ENCODE measurements at places on chromosomes 12 and 14. TPM values are rescaled to one million over a fixed set of nuclear protein-coding genes. Genes with fewer than 3 reads are reported as not detected.

Gene CACNA1C
- 59.1 TPM for total RNA-seq

Gene PPFIA2
- 0.67 TPM for total RNA-seq

Gene C3AR1
- not detected for total RNA-seq

Gene HNRNPC
- 430 TPM for total RNA-seq

Gene ACRBP
- total RNA-seq, result 0.73 TPM

Gene ABHD12B
- not detected for total RNA-seq

Gene TMTC2
- 19.8 TPM for total RNA-seq

Gene GALNT8
- total RNA-seq, result 0.21 TPM

Gene APEX1
- 241 TPM for total RNA-seq

Gene TCL1B
- not detected for total RNA-seq

Gene DAO
- not detected for total RNA-seq

Gene ACOT6
- not detected for total RNA-seq

Gene KCNC2
- not detected for total RNA-seq

Gene PTCSC3
- total RNA-seq, result not detected

Gene RILPL1
- total RNA-seq, result 35.1 TPM

Gene VRTN
- not detected for total RNA-seq

Gene GPRC5D
- not detected for total RNA-seq

Gene VAMP1
- total RNA-seq, result 9.1 TPM

Gene SMCO2
- not detected for total RNA-seq

Gene PLXNC1
- total RNA-seq, result 1.1 TPM

Gene CMTM5
- not detected for total RNA-seq

Gene GPR65
- total RNA-seq, result not detected

Gene TMPRSS12
- not detected for total RNA-seq

Gene SGPP1
- 21.6 TPM for total RNA-seq

Gene MAPK1IP1L
- 102 TPM for total RNA-seq

Gene AICDA
- total RNA-seq, result not detected

Gene RFX4
- not detected for total RNA-seq

Gene CYP46A1
- 1.3 TPM for total RNA-seq

Gene JAG2
- total RNA-seq, result 7.5 TPM

Gene PDZRN4
- total RNA-seq, result not detected

Gene LRRK2
- not detected for total RNA-seq

Gene EIF2S3B
- total RNA-seq, result 0.97 TPM

Gene GNB3
- 8.3 TPM for total RNA-seq

Gene TAS2R31
- 4.9 TPM for total RNA-seq

Gene EFS
- total RNA-seq, result 31.9 TPM

Gene HOXC13
- total RNA-seq, result not detected

Gene MBIP
- 26.2 TPM for total RNA-seq

Gene SLC25A47
- total RNA-seq, result not detected

Gene KRT3
- total RNA-seq, result not detected

Gene KLRG1
- total RNA-seq, result not detected

Gene VASH1
- 19.5 TPM for total RNA-seq

Gene CRIP1
- total RNA-seq, result 34.1 TPM

Gene TSPAN8
- total RNA-seq, result not detected

Gene RPL10L
- total RNA-seq, result not detected

Gene AQP2
- total RNA-seq, result not detected

Gene SLC2A14
- 1.9 TPM for total RNA-seq

Gene OR2AP1
- total RNA-seq, result not detected

Gene BDKRB2
- 0.40 TPM for total RNA-seq

Gene KLHDC1
- total RNA-seq, result 5.8 TPM
